ENCODE measurements at places on chromosomes 4 and X. TPM values are rescaled to one million over a fixed set of nuclear protein-coding genes. Genes with fewer than 3 reads are reported as not detected.
A peak's percentile ranks its signal among the peaks of the same experiment; 100 is the strongest.

GRCh38 chr4:116733370-116733769 is 352.0 kb downstream of the TRAM1L1 start:
- DNase-seq: no peak

DNA sequence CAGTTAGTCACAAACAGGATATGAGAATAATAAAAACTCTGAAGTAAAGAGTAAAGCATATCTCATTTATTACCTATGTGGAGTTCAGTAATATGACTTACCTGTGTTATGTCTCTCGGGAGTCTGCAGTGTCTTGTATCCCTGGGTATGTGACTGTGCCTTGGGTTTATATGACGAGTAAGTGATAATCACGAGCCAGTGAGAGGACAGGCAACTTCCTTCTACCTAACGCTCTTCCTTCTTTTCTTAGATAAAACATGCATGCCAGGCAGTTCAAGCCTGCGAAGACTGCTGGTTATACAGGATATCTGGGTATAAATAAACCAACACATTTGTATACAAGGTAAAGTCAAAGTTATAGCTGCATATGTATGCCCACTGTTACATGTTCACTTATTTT is at the start of gene HPGDS:
HPGDS (minus strand) TSS at position 143 of the 400 bp plus-strand sequence. CDS start 8,207 bp downstream, outside the sequence.
- DNase-seq: no peak

- DNase-seq: no peak
These were observed 81.9 kb downstream of the STK32B start for GRCh38 chr4:5133201-5133600.

DNA sequence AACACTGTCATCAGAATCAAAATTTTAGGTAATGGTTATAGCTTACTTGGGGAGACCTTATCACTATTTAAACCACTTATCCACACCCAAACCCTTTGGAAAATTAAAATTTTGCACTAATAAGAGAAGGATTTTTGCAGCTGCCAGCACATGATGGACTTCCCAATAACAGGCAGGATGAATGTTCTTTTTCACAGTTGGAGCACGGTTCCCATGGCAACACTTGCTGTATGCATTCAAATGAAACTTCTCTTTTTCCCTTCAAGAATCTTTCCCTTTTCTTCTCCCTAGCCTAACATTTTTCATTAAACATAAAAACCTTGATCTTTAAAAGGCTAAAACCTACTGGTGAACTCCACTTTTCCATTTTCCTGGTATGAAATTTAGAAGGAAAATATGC is 768.2 kb downstream of the KCTD8 start:
- no peak for DNase-seq

- DNase-seq: peak; percentile 27
These were observed 3.4 kb upstream of the GK start for GRCh38 chrX:30649859-30650258.

The UCP1 gene
- total RNA-seq: not detected

The PHKA2 gene
- total RNA-seq: 25.0 TPM

The OTUD6A gene
- not detected for total RNA-seq

The ARHGAP24 gene
- total RNA-seq: 10.4 TPM
